IMR-90 (cell line): ENCODE measurements at places on chromosomes 6 and 20.

- no peak for DNase-seq
Measured at GRCh38 chr6:166658792-166659150, 31.7 kb upstream of the RPS6KA2 start.

DNA sequence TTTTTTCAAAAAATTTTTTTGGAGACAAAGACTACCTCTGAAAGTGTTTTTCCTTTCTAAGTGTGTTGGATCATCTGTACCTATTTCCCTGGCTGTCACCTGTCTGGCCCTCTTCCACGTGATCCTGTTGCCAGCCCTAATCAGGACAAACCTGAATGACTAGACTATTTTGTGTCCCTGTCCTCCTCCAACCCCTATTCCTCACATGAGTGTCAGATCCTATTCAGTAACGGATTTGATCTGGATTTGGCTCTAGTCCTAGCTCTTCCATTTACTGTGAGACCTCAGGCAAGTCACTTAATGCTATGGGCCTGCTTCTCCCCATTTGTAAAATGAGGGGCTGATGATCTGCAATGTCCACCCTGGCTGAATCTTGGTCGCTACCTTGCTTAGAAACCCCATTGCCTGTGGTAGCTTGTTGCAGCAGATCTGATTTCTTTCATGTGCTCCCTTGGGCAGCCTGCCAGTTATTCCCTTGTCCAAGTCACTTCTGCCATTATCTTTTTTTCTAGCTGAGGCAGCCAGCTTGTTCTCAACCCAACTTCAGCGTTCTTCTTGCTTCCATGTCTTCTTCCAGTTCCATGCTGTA lies 4.8 kb downstream of the PHF20 start:
- peak; percentile 55 for DNase-seq

GRCh38 chr6:8075185-8075584 lies 11.0 kb upstream of the BLOC1S5 start:
- no peak for DNase-seq

- peak; percentile 64 for DNase-seq
Measured at GRCh38 chr20:14197097-14197496, 140.3 kb downstream of the FLRT3 start.

GRCh38 chr6:35142588-35143569 lies 1.7 kb upstream of the TCP11 start:
- DNase-seq = peak; percentile 43

DNA sequence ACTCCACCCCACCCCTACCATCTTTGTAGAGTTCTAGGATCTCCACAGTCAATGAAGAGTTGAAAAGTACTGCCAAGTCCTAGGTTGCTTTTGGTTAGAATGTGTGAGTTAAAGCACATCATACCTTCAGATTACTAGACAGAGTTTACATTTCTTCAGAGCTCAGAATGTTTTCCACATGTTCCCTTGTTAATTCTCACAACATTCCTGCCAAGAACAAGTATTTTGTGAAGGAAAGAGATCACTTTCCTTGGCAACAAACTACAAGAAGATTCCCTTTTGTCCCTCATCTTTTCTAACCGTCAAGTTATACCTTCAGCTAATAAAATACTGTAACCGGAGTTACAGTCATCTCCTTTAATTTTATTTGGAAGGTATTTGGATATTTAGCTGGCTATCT lies 266.8 kb downstream of the ZFAND3 start:
- DNase-seq = no peak

DNA sequence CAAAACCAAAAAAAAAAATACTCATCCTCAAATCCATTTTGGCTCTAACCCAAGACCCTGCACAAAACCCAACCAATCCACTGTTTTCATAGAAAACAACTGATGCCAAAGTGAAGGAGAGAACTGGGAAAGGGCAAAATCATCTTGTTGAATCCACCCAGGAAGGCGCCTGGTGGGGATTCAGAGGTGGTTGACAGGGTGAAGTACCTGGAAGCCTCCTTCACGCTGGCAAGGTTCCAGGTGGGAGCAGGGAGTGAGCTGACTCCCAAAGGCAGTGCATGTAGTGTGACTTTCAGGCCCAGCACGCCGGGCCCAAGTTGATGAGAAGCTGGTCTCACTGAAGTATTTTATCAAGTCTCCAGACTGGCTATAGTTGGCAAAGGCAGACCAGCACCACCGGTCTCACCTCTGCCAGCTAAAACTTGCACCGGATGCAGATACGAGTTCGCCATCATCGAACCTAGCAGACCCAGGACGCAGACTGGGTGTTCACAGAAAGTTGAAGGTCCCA lies 16.5 kb downstream of the PPP1R10 start:
- no peak for DNase-seq

- no peak for DNase-seq
Measured at GRCh38 chr6:50821441-50822077, 2.9 kb downstream of the TFAP2B start.

DNA sequence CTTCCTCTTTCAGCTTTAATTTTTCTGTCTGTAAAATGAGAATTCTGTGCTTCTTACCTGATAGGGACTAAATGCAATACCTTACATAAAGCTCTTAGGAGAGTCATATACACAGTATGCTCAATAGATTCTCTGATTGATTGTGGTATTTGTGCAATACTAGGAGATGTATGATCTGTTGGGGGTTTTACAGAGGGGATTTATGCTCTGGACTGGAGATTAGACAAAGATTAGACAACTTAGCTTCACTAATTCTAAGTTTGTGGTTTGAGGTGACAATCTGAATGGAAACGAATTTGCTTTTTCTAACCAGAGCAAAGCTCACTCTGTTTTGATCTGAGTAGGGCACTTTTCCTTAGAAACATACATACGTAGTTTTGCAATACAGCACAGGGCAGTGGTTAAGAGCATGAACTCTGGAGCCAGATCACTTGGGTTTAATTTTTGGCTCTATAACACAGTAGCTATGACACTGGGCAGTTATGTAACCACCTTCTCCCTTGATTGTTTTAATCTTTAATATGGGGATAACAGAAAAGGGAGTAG lies 126.2 kb downstream of the RNF144B start:
- no peak for DNase-seq

GRCh38 chr6:73051147-73051546 lies 174.1 kb downstream of the KHDC1L start:
- DNase-seq = no peak

- DNase-seq = peak; percentile 41
Measured at GRCh38 chr6:18997375-18997826, 610.3 kb downstream of the RNF144B start.

GRCh38 chr6:11522812-11523605 lies 14.5 kb upstream of the TMEM170B start:
- DNase-seq = no peak

- DNase-seq = peak; percentile 38
Measured at GRCh38 chr6:105072798-105073199, 107.0 kb downstream of the POPDC3 start.

DNA sequence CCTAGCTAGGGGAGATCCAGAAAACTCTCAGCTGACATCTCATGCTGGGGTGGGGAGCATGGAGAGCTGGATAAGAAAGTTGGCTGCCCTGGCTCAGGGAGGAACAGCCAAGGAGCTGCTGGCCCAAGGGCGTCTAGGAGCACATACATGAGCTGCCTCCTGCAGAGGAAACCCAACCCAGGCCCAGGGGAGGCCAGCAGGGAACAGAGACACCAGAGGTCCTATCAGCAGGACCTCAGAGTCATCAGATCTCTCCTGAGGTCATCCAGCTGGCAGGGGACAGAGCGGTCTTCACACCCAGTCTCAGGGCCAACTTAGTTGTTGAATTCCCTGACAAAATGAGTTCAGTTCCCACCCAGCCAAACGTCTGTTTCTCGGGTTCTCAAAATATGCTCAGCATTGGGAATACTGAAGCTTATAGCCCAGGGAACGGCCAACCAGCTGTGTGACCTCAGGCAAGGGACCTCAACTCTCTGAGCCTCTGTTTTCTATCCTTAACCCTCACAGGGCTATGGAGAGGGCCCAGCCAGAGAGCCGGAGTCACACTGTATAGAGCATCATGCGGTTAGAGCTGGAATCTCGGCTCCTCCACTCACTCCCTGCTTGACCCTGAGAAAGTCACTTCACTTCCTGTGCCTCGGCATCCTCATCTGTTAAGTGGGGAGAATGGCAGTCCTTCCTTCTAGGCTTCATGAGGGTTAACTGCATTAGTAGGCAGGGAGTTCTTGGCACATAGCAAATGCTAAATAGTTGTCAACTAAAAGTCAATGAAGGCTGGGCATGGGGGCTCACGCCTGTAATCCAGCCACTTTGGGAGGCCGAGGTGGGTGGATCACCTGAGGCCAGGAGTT lies 13.8 kb downstream of the ADA start:
- no peak for DNase-seq

DNA sequence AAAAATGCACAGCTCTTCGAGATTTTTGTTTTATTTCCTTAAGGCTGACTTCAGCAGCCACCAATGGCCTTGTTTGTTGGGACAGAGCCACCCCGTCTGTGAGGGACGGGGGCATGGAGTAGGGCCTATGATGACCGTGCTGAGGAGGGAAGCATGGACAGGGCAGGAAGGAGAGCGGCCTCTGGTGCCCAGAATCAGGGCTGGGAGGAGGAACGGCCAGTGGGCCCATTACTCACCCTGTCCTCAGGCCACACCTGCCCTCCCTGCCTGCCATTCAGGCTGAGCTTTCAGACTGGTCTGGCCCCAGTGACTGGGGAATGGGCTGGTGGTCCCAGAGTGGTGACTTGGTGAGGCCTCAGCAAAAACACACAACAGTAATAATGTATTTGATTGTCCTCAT lies 104.4 kb downstream of the SMOC2 start:
- no peak for DNase-seq

DNA sequence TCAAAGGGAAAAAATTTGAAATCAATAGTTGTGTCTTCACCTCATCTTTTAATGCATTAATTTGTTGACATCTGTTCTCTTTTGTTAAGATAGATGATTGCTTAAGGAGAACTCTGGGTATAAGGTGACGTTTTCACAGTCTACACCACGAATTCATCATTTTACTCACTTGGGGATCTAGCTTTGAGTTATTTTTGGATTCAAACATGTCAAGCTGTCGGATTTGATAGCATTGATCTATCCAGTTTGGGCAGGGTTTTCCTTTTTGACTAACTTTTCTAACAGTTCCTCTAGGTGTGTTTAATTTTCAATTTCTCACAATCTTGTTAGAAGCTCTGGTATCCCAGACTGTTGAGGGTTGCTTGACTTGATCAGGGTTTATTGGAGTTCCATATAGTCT lies 49.6 kb downstream of the HECA start:
- DNase-seq = no peak

DNA sequence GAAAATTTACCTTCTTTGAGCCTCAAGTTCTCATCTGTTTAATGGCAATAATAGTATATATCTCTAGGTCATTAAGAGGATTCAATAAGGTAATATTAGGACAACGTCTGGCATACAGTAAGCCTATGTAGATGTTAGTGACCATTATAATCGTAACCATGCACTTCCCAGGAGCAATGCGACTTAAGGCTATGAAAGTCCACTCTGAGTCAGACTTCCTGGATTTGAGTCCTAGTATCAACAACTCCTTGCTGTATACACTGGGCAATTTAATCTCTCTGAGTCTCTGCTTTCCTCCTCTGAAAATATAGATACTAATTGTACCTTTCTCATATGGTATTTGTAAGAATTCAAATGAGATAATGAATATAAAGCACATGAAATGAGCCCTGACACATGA lies 168.1 kb upstream of the HDDC2 start:
- DNase-seq = no peak

DNA sequence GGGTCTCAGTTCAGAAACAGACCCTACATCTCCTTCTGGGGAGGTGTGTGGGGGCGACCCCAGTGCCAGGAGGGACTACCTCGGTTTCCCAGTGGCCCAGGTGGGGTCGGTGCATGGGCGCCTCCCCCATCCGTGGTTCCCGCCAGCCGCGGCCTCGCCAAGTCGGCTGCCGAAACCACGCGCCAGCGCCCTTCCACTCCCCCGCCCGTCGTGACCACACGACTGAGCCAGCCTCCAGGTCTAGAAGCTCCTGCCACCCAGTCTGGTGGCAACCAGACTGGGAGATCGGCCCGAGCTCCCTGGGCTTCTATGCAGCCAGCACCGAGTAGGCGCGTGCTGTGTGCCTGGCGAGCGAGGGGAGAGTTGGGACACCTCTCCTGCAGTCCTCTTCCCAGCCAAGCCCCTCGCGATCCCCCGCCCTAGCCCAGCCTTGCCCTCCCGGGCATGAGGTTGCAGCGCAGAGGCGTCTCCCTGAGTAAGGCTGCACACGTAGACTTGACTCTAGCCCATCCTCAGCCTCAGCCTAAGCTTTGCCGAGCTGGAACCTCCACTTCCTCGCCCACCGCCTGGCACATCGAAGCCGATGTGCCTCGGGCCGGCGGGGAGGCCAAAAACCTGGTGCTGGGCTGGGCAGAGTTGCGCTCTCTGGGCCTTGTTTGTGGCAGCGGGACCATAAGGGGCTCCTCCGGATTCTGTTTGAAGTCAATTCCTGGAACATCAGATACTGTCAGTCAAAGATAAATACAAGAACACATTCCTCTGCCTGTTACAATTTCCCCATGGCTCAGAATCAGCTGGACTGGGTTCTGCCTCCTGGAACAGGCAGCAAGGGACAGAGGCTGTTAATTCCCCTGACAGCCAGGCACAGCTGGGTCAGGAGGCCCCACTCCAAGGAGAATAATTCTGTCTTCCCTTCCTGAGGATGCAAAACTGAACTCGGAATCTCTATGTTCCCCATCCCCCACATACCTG lies 1.5 kb upstream of the CPNE5 start:
- no peak for DNase-seq

GRCh38 chr20:64217539-64218221 lies 37.9 kb upstream of the PCMTD2 start:
- no peak for DNase-seq

GRCh38 chr6:169070506-169071176 lies 183.0 kb downstream of the THBS2 start:
- DNase-seq = peak; percentile 100

- DNase-seq = no peak
Measured at GRCh38 chr6:96755096-96755495, 82.2 kb downstream of the GPR63 start.

- no peak for DNase-seq
Measured at GRCh38 chr6:34125939-34126338, 19.9 kb downstream of the GRM4 start.

GRCh38 chr6:115898246-115898645 lies 162.4 kb downstream of the FRK start:
- no peak for DNase-seq

GRCh38 chr6:20922743-20923142 lies 388.5 kb downstream of the CDKAL1 start:
- peak; percentile 11 for DNase-seq

DNA sequence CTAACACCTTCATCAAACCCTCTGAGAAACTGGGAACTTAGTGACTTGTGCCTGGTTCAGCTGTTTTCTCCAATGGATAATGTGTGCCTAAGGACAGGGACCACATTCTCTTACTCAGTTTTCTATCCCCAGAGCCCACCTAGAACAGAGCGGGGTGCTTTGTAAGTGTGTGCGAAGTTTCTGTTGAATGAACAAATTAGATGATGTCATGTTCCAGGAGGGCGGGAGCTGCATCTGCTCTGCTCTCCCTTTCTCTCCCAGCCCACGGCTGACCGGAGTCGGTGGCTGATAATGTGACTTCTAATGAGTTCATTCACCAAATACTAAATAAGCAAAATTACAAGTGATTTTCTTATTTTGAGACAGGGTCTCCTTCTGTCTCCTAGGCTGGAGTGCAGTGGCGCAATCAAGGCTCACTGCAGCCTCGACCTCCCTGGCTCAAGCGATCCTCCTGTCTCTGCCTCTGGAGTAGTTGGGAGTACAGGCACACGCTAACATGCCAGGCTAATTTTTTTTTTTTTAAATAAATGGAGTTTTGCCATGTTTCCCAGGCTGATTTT lies 60.7 kb upstream of the FNDC1 start:
- no peak for DNase-seq

- no peak for DNase-seq
Measured at GRCh38 chr6:82786248-82786647, 279.4 kb downstream of the UBE3D start.
